ENCODE measurements at places on chromosomes 7 and 10. TPM values are rescaled to one million over a fixed set of nuclear protein-coding genes. Genes with fewer than 3 reads are reported as not detected.

The LOXL4 gene
- total RNA-seq: 1.4 TPM

The PPRC1 gene
- 40.0 TPM for total RNA-seq

The HKDC1 gene
- 0.03 TPM for total RNA-seq

The GPR37 gene
- total RNA-seq: 20.0 TPM
